GM12891 (cell line): ENCODE measurements at places on chromosomes 13 and 19.

DNA sequence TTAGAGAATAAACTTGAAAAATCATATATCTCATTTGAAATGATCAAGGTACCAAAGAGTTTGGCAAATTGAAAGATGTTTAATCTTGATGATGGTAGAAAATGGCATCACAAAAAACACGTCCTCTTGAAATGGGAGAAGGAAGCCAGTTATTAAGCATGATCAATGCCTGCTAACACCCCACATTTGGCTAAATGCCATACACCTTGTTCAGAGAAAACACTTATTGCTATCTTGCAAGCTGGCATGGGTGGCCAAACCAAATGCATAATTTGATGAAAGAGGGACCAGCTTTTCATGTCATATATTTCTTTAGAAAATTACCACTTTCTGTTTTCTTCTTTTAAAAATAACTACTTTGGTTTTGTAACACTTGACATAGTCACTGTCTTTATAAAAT, 141.3 kb downstream of the ZAR1L start:
- no peak for DNase-seq

- DNase-seq, result no peak
These were observed 53.2 kb upstream of the LSM14A start for GRCh38 chr19:34118879-34119748.

DNA sequence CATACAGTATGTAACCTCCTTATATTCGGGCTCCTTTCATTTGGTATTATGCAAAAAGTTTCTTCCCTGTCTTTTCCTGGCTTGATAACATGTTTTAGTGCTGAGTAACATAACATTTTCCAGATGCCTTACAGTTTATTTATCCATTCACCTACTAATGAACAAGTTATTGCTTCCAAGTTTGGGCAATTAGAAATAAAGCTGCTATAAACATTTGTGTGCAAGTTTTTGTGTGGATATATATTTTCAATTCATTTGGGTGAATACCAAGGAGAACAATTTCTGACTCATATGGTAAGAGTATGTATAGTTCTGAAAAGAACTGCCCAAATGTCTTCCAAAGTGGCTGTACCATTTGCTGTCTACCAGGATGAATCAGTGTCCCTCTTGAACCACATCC, 360.9 kb downstream of the PCDH17 start:
- no peak for DNase-seq

DNA sequence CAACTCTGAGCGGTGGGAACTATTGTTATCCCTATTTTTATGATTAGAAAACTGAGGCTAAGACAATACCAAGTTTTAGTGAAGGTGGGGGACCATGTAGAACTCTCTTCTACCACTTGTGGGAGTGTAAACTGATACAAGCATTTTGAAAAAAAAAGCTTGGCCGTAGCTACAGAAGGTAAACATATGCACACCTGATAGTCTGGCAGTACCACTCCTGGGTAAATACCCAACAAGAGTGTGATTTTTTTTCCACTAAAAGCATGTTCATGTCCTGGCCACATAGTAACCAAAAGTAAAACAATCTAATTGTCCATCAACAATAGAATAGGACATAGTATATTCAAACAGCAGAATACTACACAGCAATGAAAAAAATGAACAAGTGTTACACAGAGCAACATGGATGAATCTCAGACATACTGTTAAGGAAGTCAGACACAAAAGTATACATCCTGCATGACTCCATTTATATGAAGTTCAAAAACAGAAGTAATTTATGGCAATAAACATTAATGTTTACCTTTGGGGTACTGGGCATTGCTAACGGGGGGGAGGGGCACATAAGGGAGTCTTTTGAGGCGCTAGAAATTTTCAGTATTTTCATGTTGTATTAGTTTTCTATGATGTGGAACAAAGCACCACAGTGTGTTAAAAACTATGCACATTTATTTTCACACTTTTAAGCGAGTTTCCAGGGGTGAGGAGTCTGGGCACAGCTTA, 6.4 kb upstream of the SPATA13 start:
- no peak for DNase-seq

DNA sequence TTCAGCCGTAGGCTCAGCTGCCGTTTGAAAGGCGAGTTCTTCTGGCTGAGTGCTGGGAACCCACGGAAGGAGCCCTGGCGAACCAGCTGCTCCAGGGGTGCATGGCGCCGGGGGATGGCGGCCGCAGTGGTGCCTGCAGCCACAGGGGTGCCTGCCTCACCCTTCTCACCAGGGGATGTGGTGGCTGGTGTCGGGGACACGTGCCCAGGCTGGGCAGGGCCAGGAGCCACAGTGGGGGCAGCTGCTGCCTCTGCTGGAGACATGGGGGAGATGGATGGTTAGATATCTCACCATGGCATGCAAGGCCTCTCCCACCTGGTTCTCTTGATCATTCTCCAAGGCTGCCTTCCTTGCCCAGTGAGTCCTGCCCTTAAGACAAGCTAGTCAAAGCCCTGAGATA, 17.1 kb downstream of the NUMBL start:
- no peak for DNase-seq

DNA sequence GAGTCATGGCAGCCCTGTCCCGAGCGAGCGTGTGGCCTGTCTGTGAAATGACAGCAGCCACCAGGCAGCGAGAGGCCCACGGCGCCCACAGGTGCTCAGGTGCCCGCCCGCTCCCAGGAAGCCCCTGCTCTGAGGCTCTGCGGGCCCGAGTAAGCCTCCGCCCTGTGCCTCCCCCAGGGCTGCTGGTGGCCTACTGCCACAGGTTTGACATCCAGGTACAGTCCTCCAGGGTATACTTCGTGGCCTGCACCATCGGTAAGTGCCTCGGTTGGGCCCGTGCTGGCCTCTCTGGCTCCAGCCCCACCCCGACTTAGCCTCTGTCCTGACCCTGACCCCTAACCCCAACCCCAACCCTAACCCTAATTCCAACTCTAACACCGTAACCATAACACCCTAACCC, 15.0 kb upstream of the TMPRSS9 start:
- DNase-seq, result no peak

- DNase-seq, result no peak
These were observed 546.6 kb downstream of the KCTD12 start for GRCh38 chr13:76339649-76340048.

- DNase-seq, result no peak
These were observed 8.7 kb upstream of the CKM start for GRCh38 chr19:45331411-45331810.

- DNase-seq, result no peak
These were observed 39.1 kb downstream of the SLC7A9 start for GRCh38 chr19:32830231-32831014.

- DNase-seq, result no peak
These were observed 845.9 kb upstream of the PCDH9 start for GRCh38 chr13:68076046-68076445.

DNA sequence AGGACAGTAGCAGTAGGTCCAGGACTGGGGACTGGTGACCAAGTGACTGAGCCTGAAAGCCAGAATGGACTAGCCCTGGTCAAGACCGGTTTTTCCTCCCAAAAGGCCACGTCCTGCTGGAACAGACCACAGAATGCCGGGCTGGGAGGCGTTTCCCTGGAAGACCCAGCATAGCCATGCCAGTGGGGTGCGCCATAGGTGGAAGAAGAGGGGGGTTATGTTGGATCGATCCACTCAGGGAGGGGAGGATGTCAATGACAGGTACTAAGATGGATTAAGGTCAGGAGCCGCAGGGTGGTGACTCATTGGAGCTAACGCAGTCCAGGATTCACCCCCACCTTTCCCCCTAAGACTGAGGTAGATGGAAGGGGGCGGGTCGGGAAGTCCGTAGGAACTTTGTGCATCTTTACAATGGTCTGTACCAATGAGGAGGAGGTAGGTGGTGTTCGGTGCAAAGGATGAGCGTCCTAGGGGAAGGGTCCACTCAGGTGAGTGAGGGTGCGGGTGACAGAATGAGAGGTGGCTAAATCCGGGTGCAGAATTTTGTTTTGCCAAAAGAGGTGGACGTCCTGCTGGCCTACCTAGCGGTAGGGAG, 21.0 kb downstream of the VASP start:
- no peak for DNase-seq

- no peak for DNase-seq
These were observed 551 bp downstream of the FZR1 start for GRCh38 chr19:3506384-3507340.

DNA sequence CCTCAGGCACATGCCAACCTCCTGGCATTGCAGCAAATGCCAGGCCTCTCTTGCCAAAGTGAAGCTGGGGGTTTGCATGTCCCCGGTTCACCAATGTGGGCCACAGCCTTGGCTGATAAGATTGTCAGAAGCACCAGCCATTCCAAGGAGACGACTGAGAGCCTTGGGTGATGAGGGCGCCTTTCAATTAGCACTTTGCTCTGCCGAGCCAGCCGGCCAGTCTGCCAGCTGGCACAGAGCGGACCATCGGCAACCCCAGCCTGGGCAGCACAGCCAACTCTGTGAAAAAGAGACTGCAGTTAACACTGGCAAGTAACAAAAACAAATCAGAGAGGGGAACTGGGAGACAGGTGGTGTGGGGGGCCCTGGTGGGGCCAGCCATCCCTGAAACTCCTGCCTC, 67.3 kb downstream of the EFNB2 start:
- DNase-seq, result no peak

DNA sequence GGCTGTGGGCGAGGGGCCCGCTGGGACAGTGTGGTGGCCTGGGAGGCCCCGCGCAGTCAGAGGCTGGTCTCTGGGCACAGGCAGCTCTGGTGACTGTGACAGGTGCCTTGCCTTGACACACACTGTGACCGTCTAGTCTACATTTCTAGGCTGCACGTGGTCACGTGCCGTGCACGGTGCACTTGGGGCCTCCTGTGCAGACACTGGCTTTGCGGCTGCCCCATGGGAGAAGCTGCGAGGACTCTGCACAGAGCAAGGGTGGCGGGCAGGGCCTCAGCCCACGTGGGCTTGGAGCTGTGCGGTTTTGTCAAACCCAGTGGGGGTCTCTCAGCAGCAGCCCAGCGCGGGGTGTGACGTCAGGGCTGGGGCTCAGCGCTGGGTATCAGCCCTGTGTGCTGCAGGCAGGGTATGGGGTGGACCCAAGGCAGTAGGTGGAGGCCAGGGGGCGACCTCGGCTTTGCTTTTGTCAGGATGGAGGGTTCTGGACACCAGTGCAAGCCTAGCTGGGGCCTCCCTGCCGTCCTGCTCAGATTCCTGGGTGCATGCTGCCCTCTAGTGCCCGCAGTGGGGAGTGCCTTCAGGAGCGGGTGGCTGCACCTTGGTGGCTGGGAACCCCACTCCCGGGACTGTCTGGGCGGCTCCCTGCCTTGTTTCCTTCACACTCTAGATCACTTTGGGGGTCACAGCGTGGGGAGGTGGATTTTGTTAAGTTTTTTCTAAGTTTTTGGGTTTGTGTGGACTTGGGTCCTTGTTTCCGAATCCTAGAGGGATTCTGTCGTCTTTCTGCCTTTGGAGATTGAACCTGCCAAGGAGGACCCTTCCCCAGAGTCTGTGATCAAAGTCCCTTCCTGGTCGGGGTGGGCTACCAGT, 62.6 kb downstream of the KDM4B start:
- DNase-seq, result peak; percentile 99

- no peak for DNase-seq
These were observed 293.3 kb upstream of the MAB21L1 start for GRCh38 chr13:35769812-35770211.

- no peak for DNase-seq
These were observed 5.1 kb downstream of the COL4A1 start for GRCh38 chr13:110301606-110302553.

DNA sequence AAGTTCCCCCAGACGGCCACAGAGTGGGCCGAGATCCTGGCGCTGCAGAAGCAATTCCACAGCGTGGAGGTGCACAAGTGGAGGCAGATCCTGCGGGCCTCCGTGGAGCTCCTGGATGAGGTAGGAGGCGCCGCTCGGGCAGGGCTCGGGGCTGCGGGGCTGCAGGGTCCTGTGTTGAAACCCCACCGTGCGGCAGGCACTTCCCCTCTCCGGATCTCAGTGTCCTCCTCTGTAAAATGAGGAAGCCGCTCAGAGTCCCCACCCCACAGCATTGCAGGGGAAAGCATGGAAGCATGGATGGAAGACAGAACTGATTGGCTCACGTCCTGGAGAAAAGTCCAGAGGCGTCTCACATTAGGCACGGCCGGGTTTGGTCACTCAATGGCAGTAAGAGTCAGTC, 6.8 kb upstream of the SCN1B start:
- no peak for DNase-seq

GRCh38 chr19:53537121-53537520, 824 bp upstream of the ZNF331 start:
- no peak for DNase-seq

- no peak for DNase-seq
These were observed 10.0 kb upstream of the IGFL2 start for GRCh38 chr19:46137915-46138473.

- no peak for DNase-seq
These were observed 81.2 kb upstream of the ABCC4 start for GRCh38 chr13:95382411-95382810.

GRCh38 chr19:45766869-45767346, 2.1 kb downstream of the SIX5 start:
- DNase-seq, result no peak

DNA sequence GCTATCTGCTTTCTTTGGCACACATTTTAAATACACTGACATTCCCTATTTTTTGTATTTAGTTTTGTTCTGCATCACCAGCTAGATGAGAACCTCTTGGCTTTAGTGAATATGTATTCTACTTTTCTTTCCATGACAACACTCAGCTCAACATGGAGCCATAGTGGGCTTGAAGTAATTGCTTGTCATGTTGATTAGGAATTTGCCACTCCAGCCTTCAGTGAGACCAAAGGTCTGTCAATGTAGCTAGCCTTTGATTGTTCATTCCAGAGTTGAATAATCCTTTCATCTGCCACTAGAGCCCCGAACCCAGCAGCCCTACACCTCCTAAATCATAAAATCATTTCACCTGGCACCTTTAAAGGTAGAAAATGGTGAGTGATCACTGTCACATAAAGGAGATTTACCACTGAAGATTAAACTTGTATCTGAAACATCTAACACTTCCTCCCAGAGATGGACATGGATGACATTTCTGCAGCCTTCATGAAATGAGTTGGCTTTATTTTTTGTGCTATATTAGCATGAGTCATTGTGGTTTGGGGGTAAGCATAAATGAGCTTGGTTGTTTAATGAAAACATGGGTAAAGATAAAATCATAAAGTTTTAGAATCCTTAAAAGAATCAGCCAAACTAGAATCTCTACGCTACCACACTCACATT, 29.2 kb upstream of the GARRE1 start:
- DNase-seq, result no peak

DNA sequence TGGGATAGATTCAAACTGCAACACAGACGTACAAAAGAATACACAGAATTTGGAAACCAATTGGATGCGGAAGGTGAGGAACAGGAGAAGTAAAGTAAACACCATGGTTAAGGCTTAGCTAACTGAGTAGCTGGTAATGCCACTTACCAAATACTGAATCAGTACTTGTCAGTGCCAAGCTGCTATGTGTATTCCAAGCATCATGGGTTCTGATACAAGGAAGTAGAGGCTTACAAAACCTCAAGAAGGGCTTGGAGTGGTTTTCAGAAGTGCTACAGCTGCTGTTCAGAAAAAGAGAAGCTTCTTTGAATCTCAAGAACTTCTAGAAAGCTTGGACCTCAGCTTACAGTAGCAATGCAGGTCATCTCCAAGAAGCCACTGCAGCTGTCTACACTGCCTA, 35.9 kb upstream of the DCT start:
- DNase-seq, result no peak
